Caco-2 (cell line): ENCODE measurements at places on chromosomes 6 and 20. TPM values are rescaled to one million over a fixed set of nuclear protein-coding genes. Genes with fewer than 3 reads are reported as not detected.

- DNase-seq, result no peak
These were observed 22.2 kb downstream of the EPB41L2 start for GRCh38 chr6:131040866-131041265.

DNA sequence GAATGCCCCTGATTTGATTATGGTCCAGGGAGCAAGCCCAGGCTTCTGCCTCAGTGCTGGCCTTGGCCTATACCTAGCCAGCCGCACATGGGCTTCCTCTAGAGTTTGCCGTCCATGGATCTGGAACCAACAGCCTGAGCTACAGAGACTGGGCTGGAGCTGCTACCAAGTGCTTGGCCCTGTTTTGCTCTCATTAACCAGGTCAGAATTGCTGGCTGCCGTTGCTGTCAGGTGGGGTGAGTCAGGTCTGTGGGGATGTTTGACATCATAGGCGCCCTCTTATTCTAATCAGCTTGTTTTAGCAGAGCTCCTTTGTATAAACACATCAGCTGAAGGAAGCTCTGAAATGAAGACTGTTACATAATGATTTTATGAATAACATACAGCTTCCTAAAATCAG is 83.1 kb upstream of the PHACTR2 start:
- DNase-seq, result no peak

HRH3 gene
- total RNA-seq, result not detected in 2 replicates

- no peak for DNase-seq
These were observed 123.0 kb downstream of the PREX1 start for GRCh38 chr20:48704761-48705160.

DNA sequence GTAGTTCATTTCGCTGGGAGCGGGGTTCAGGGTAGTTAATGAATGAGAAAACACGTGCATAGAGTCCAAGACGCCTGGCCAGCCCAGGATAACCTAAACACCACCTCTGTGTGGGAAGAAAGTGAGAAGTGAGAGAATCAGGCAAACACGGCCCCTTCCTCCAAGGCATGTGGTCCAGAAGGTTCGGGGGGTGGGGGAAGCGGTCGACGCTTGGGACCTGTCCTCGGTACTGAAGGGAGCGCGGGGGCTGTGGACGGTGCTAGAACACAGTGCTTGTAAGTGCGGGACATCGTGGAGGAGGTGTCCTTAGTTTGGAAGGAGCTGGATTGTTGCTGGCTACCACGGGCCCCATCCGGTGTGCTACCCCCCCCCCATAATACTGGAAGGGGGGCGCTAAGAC is 1.7 kb upstream of the VSTM2L start:
- no peak for DNase-seq

DNA sequence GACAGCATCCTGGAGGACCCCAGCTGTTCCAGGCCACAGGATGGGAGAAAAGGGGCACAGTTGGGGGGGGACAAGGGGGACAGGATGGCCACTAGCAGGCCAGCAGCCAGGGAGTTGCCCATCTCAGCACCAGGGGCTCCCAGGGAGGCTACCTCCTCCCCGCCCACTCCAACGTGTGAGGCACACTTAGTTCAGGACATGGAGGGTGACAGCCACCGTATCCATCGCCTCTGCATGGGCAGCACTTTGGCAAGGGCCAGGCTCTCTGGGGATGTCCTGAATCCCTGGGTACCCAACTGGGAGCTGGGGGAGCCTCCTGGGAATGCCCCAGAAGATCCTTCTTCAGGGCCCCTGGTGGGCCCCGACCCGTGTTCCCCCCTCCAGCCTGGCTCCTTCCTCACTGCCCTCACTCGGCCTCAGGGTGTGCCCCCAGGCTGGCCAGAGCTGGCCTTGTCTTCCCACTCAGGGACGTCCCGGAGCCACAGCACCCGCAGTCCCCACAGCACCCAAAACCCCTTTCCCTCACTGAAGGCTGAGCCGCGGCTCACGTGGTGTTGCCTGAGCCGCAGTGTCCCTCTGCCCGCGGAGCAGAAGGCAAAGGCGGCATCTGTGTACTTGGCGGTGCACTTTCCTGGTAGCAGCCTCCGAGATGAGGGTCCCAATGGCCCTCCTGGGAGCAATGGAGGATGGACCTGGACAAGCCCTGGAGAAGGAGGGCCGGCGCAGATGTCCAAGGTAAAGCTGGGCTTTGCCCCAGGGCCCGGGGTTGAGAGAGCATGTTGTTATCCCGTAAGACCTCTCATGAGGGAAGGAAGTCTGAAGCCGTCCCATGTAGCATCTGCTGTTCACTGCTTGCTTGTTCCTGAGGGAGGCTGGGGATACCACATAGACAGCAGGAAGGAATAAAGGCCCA is 30.7 kb downstream of the ZNF831 start:
- DNase-seq, result no peak

DNA sequence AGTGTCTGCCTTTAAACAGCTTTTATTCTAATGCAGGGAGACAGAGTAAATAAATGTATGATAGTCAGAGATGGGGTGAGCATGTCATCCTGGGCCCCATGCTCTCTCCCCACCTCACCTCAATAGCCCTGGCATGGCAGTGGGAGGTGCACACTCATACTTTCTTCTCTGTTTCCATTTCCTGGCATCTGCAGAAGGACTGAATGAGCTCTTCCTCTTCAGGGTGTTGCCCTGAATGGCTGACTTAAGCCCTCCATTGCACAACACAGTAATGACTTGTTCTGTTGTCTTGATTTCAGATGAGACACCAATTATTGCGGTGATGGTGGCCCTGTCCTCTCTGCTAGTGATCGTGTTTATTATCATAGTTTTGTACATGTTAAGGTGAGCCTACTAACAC is 57.0 kb upstream of the GNRH2 start:
- no peak for DNase-seq

RNF39 gene
- 0.23 and 0.37 TPM in 2 replicates for total RNA-seq

DNA sequence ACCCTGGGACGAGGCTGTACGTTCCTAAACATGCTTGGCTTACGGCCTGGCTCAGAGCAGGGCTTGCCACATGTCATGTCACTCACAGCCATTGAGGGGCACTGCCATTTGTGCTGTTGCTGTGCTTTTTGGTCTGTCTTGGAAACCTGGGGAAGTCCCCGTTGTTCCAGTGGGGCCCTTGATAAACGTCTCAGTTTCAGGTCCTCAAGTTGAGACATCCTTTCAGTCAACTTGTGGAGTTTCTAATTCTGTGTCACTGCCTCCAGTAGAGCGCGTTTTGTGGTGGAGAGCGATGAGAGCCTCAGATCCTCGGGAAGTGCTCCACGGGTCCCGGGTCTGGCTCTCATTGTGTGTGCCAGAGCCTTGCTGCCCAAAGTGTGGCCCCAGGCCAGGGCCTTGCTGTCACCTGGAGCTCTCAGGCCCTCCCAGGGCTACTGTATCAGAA is 43.0 kb upstream of the CCR6 start:
- DNase-seq, result no peak

DNA sequence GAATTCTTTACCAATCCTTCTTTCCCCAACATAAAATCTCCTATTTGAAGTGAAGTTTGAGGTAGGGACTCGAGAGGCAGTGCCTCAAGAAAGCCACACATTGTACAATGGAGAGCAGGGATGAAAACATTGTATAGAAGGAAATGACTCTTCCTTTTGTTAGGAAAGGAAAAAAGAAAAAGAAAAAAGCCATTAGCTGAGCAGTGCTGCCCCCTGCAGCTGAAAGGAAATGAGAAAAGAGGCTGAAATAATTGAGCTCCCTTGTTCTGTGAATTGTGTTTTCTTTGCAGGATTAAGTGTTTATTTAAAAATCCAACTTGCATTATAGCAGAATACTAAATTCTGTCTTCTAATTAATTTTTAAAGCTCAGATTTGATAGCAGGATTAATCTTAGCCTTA is 162.9 kb upstream of the SASH1 start:
- peak; percentile 30 for DNase-seq

SLC35D3 gene
- 1.4 and 2.3 TPM in 2 replicates for total RNA-seq

CRIP3 gene
- not detected in 2 replicates for total RNA-seq
